ENCODE measurements at places on chromosomes 3 and 15.

DNA sequence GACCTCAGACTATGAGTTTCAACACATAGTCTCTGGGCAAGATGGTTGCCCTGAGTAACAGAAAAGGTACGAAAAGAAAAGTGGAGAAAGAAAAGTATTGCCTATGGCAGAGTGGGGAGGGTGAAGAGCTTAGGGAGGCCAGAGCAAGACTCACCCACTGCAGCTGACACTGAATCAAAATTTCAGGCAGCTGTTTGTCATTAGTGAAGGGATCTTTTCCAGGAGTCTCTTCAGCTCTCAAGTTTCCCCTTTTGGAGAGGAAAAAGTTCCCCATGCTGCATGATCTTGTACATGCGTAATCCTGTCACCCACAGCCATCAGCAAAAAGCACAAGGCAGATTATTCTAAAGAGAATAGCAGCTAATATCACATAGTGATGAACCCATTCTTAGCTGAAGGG is 616.9 kb upstream of the GBE1 start:
- no peak for DNase-seq

DNA sequence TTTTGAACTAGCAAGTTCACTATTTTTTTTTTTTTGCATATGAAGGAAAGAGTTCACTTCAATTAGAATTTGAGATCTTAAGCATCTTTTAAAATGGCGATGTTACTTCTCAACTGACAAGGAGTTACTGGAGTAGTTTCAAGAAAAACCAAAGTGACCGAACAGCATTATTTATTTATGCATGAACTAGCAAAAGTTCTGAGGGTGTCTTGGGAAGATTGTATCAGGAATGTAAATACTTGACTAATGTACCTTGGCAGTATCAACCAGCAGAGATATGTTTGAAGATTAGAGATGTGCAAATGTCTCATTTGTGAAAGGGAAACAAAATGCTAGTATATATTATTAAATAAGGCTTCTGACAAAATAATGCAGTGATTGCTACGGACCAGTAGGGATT is 203.9 kb downstream of the KBTBD8 start:
- peak; percentile 7 for DNase-seq

GRCh38 chr3:26579116-26579515 is 43.5 kb upstream of the LRRC3B start:
- no peak for DNase-seq

DNA sequence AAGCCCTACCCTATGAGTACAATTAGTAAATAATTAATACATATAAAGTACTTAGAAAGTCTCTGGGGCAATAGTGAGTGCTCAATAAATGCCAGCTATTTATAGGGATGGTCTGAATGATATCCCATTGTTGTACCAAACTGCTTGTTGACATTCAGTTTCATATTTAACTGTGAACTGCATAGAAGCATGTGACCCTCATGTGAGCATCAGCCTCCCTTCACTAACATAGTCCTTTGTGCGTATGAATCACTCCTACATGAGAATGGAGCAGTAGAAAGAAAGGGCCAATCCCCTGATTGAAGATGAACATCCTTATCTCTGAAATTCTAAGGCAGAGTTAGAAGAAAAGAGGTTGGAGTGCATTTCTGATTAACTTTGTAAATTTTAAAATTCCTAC is 68.7 kb upstream of the ATP10A start:
- no peak for DNase-seq

DNA sequence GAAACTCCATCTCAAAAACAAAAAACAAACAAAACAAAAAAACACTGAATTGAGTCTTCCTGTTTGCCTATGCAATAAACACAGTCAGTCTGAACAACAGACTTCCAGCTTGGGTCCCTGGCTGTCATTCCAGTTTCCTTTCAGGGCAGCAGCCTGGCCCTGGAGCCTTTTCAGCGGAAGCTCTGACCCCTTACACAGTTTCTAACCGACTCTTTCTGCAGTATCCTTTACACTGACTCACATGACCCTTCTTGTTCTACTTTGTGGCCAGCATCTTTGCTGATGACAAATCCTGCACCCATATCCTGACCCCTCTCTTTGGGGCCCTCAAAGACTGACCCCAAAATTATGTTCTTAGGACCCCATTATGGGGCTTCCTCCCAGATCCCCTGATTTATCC is 38.3 kb upstream of the INO80 start:
- peak; percentile 79 for DNase-seq

DNA sequence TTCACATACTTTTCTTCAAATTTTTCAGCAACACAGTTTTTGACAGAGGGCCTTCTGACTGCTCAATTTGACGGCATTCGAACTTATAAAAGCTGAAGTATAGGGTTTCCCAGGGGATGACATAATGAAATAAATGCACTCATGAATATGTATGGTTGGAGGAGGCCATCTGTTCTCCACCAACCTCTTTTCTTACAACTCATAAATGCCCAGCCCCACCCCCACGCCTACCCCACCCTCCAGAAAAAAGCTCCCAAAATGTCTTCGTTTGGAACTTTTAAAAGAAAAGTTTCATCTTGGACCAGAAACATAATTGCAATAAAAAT is 211.6 kb upstream of the LRRN1 start:
- DNase-seq, result no peak

DNA sequence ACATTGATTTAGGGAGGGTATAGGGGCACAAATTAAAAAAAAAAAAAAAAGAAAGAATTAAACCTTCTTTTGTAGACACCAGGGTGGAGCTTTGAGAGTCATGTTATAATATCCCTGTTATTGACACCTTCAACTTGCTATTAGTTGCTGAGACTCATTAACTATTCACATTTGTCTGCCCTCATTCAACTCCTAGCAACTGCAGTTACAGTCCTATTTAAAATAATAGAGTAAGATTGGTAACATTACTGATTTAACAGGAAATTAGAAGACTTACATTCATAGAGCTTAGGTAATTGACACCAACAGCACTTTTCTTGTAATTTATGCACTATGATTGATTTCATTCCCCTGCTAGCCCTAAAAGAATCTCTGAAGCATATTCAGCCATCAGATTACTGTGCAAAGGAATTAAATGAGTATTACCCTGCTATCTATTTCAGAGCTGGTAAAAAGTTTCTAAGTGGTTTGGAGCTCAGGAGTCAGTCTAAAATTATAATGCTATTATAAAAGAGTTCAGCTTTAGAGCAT is 148.8 kb upstream of the TBL1XR1 start:
- DNase-seq, result no peak

GRCh38 chr15:44325568-44325967 is 37.0 kb downstream of the GOLM2 start:
- DNase-seq, result no peak

DNA sequence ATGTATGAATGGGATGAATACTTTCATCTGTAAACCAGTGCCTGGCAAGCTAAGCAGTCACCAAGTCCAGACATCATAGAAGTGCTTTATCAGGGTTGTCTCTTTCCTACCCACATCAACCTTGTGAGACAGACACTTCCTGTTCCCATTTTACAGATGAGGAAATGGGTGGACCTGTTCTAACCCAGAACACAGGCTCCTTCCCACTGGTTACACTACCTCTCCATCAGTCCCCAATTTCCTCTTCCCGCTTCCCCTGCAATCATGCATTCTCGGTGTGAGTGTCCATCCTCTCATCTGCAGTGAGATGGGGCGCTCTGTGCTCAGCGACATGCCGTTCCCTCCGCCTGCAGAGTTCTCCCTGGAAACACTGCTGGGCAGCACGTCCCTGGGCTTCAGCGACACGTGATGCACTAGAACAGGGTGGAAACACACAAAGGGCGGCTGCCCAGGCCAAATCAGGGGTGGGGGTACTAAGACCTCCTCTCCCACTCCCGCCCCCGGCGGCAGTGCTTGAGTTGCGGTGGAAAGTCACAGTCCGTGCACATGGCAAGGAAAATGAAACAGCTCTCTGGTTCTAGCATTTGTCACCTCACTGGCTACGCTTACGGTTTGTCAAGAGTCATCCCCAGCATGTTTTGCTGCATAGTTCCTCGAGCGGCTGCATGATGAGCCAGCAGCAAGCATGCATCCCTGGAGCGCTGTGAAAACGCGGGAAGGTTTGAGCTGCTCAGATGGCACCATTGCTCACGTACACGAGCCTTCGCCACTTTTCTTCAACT is 201.1 kb downstream of the ADAMTS17 start:
- no peak for DNase-seq

GRCh38 chr3:25557694-25558093 is 107.0 kb downstream of the TOP2B start:
- no peak for DNase-seq

Data from PC-3 (cell line).